Substantia nigra (tissue), 51 donors: ENCODE measurements at places on chromosomes 13 and 19.

GRCh38 chr13:37417060-37417441 is 181.5 kb downstream of the POSTN start:
- DNase-seq: no peak

DNA sequence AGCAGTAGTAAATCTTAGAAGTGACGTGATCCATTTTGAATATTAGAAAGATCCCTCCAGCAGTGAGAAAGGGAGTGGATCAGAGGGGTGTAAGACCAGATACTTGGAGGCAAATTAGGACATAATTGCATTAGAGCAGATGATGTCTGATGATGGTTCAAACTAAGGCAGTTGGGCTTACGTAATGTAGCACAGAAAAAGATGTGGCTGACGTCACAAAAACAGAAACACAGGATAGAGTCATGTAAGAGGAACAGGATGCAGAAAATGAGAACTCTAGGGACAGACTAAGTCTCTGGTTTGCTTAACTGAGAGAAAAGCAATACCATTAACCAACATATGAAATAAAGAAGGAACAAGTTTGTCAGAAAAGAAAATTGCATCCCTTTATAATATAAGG is 392.5 kb upstream of the DACH1 start:
- no peak for DNase-seq

DNA sequence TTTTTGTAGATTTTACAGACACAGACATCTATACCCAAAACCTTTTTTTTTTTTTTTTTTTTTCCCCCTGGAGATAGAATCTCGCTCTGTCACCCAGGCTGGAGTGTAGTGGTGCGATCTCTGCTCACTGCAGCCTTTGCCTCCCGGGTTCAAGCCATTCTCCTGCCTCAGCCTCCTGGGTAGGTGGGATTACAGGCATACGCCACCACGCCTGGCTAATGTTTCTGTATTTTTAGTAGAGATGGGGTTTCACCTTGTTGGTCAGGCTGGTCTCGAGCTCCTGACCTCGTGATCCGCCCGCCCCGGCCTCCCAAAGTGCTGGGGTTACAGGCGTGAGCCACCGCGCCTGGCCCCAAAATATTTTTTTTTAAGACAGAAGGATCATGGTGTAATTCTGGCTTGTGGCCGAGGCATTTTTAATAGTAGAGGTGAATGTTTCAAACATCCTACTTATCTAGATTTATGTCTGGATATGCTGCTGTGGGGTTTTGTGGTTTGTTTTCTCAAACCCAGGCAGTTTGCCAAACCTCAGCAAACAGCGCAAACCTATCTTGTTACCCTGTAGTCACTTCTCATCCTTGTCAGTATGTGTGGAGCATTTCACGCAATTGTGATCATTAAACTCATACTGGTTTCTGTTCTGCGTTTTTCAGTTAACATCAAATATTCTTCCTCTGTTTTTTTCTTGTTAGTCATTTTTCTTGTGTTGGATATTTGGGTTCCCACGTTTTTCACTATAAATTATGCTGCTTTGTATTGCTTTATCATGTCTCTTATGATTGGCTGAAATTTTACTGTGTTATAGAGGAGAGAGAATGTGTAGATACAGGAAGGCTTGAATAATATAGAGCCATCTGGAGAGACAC is 36.2 kb upstream of the GARRE1 start:
- DNase-seq: no peak

- DNase-seq: no peak
Measured at GRCh38 chr19:51047031-51047335, 12.2 kb upstream of the KLK12 start.

DNA sequence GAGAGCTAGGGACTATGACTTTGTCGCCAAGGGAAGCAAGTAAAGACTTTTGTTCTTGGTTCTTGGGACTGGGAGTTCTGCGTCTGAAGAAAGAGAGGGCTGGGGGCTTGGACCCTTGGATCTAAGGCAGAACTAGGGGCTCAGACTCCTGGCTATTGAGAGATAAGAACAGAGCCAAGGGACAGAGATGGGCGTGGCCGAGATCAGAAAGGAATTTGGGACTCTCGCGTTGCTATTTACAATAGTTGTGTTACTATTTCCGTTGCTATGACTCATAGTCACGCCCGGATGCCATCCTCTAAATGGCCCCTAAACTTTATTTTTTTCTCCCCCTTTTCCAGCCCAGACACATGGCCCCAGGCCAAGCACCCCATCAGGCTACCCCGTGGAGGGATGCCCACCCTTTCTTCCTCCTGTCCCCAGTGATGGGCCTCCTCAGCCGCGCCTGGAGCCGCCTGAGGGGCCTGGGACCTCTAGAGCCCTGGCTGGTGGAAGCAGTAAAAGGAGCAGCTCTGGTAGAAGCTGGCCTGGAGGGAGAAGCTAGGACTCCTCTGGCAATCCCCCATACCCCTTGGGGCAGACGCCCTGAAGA is 759 bp downstream of the PPP1R15A start:
- DNase-seq: peak; percentile 54

DNA sequence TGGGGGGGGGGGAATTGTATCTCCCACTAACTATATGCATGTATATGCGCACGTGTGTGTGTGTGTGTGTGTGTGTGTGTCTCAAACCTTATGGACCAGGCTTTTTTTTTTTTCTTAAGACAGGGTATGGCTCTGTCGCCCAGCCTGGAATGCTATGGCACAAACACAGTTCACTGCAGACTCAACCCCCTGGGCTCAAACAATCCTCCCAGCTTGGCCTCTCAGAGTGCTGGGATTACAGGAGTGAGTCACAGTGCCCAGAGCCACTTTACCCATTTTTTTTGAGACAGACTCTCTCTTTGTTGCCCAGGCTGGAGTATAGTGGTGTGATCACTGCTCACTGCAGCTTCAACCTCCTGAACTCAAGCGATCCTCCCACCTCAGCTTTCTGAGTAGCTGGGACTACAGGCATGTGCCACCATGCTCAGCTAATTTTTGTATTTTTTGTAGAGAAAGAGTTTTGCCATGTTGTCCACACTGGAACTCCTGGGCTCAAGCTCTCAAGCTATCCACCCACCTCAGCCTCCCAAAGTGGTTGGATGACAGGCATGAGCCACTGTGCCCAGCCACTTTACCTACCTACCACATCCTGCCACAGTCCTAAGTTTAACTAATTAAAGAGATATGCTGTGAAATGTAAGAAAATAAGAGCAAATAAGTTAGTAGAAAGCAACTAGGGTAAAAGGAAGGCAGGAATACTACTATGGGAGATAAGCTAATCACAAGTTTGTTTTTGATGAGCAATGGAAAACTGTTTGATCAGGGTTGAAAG is 2.4 kb downstream of the ZMYM5 start:
- peak; percentile 2 for DNase-seq

GRCh38 chr13:33918199-33918932 is 100.4 kb downstream of the RFC3 start:
- DNase-seq: no peak

GRCh38 chr13:37526710-37527473 is 71.7 kb downstream of the POSTN start:
- no peak for DNase-seq

DNA sequence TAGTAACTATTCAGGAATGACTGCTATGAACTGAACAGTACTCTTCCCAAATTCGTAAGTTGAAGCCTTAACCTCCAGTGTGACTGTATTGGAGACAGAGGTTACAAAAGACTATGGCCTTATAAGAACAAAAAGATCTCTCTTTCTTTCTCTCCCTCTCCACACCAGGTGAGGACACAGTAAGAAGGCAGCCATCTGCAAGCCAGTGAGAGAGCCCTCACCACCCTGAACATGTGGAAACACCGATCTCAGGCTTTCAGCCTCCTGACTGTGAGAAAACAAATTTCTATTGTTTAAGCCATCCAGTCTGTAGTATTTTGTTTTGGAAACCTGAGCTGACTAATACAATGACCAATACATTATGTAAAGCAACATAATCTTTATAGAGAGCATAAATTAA is 888.9 kb downstream of the SLITRK1 start:
- DNase-seq: no peak
